GM10248 (cell line): ENCODE measurements at places on chromosomes 7 and 10.

DNA sequence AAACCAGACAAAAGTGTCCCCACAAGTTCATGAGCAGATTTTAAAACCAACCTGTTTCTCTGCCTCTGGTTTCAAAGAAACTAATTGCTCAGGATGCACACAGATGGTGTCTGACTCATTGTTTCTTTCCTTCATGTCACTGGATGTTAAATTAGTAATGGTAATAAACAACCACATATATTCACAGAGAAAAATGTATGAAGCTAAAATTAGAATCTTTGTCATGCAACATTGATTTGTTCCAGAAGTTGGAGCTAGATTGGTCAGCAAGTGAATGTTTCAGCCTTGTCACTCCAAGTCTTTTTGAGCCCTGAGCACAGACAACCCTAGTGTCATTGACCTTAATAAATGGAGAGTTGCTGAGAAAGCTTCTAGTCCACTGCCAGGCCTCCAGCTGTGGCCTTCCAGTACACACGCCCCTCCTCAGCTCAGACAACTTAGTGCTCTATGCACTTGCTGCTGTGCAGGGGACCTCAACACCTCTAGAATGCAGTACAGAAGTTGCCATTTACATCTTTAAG, 175.9 kb downstream of the CCDC71L start:
- DNase-seq, result no peak

DNA sequence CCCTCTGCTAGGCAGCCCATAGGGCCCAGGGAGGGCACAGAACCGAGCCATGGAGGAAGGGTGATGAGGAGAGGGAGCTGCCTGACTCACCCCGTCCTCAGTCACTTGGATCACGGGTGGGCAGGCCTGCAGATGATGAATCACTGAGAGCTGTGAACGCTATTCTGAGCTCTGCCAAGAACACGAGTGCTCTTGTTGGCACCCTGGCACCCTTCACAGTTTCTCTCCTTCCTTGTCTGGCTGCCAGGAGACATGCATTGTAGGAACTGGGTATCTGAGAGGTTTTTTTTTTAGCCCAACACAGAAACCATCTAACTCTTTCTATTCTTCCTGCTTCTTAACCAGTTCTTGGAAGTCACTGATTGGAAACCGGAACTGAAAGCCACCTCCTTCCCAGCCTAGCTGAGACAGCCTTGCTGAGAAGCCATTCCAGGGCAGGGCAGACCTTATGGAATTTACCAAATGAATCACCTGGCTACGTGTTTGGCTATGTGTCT, 82.1 kb downstream of the SLC37A3 start:
- DNase-seq, result no peak

- DNase-seq, result peak; percentile 76
Observed at GRCh38 chr7:94087664-94088352, 83.7 kb upstream of the BET1 start.

GRCh38 chr7:16646472-16647072, 591 bp downstream of the BZW2 start:
- DNase-seq, result no peak

DNA sequence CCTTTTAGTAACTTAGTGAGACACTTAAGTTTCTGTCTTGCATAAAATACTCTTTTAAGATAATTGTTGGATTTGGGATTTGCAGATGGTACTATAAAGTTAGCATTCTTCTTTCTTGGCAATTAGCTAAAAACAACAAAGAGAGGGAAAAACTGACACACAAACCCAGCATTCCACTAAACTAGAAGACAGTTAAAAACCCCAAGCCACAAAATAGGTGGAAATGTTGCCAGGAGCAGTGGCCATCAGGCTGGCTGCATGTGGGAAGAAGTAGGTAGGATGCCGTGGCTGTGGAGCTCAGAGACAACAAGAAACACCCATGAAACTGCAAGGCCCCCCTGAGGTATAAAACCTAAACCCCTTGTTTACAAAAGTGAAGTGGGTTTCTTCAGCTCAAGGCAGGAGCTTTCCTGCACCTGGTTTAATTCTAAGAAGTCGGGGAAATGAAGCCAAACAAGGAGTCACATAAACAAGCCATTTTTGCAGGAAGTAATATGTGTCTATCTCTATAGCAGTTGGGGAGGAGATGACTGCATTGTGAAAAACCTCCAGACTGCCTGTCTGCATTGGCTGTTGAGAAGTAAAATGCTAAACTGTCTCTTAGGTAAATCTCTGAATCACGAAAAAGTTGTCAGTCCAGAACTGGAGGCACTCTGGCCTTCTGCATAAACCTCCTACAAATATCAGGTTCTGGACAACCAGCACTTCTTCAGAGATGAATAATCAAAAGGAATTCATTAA, 9.5 kb downstream of the RAB18 start:
- no peak for DNase-seq

- DNase-seq, result no peak
Observed at GRCh38 chr7:35446091-35446490, 192.2 kb upstream of the TBX20 start.

DNA sequence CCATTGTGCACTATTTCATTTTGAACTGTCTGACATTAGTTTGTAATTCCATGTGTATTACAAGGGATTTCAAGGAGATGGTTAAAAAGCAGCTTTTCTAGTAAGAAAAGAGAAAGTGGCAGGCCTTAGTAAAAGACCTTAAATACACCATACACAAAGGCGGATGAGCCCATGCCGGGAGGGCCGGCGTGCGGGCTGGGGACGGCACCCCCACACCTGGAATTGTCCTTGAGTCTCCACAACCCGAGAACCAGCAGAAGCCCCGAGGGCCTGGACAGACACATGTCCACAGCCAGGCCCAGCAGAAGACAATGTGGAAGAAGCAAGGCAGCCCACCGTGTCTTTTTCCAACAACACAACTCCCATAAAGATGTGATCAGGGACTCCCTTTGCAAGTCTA, 123.7 kb upstream of the TCERG1L start:
- no peak for DNase-seq

- no peak for DNase-seq
Observed at GRCh38 chr7:87447116-87447635, 28.3 kb downstream of the ABCB4 start.

- DNase-seq, result peak; percentile 74
Observed at GRCh38 chr10:13099144-13099665, 758 bp upstream of the OPTN start.

DNA sequence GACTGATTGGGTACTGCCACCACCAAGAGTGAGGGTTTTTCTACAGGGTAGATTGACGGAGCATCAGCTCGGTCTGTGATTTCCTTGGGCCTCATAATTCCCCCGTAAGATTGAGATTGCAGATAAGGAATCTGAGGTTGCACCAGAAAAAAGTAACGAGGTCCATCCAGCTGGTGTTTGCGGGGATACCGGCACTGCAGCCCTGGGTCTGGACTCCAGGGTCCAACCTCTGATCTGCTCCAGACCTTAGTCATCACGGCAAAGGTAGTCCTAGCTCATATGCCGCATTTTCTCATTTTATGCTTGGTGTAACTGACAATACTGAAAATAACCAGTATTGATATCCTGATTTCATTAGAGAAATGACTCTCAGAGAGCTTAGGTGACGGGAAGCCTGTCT, 3.9 kb downstream of the CARD11 start:
- no peak for DNase-seq

DNA sequence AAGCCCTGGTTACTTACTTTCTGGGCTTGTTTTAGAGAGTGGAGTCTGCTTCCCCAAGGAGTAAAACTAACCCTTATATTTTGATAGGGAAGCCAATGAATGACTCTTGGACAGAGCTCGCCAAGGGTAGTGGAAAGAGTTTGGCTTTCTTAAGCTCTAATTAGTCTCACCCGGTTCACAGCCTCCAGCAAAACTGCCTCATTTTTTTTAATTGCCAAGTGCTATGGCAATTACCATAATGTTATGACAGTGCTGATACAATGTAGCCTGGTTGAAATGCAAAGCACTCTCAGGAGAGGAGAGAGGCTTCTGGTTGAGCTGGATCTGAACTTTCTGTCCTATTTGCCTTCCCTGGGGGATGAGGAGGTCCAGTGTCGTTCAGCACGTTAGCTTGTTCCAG, 376.1 kb upstream of the CHRM2 start:
- no peak for DNase-seq

GRCh38 chr7:141676618-141677017, 25.3 kb downstream of the DENND11 start:
- DNase-seq, result no peak

- no peak for DNase-seq
Observed at GRCh38 chr7:132825932-132826835, 249.9 kb upstream of the PLXNA4 start.

GRCh38 chr7:81053623-81054022, 134.8 kb upstream of the SEMA3C start:
- no peak for DNase-seq

GRCh38 chr7:158760445-158760764, 55.8 kb upstream of the NCAPG2 start:
- DNase-seq, result no peak

- peak; percentile 72 for DNase-seq
Observed at GRCh38 chr7:112790586-112791003, 402 bp upstream of the TMEM168 start.

DNA sequence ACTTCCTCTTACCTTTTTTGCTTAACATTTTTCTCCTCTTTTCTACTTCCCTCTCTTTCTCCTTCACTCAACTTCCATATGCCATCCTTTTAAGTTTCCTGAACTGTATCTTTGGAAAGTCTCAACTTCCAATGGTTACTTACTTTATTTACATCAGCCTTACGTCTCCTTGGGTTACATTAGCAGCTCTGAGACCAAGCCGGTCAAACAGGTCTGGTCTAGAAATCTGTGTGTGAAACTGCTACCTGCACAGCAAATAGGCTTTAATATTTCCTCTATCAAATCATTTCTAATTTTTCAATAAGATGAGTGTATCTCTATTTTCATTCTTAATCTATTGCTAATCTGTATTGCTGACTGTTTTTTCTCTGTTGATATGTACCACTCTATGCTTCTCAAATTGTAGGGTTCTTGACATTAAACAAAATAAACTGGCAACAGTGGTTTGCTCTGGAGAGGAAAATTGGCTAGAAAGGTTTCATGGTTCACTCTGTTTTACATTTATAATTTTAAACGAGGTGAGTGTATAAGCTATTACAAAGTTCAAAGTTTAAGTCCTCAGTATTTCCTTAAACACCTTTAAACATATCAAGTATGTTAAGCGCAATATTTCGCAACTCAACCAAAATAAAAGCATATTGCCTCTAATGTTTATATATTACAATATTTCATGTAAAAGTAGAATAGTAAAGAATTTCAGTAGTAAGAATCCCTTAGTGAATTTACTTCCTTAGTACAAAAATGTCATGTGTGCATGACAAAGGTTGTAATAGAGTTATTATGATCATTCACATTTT, 3.6 kb upstream of the SEMA3C start:
- DNase-seq, result no peak

DNA sequence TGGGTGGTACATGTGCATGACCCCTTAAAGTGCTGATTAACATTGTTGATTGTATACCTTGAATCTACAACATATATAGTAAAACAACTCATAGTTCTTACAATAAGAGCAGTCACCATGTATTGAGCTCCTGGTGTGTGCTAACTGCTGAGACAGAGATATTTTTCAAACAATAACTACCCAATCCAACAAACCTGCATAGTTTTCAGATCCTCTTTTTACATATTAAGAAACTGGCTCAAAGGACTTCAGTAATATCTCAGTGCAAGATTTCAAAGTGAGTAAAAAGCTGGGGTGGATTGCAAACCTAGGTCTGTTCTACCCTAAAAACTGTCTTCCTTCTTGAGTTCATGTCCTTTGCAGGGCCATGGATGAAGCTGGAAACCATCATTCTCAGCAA, 272.2 kb downstream of the SNX13 start:
- DNase-seq, result no peak

- no peak for DNase-seq
Observed at GRCh38 chr10:29634764-29635625, at the start of gene SVIL. SVIL (minus strand) TSS chr10:29634971; CDS start chr10:29555058, 79,913 bp downstream.

GRCh38 chr10:91652364-91652763, 19.5 kb upstream of the PPP1R3C start:
- DNase-seq, result no peak

DNA sequence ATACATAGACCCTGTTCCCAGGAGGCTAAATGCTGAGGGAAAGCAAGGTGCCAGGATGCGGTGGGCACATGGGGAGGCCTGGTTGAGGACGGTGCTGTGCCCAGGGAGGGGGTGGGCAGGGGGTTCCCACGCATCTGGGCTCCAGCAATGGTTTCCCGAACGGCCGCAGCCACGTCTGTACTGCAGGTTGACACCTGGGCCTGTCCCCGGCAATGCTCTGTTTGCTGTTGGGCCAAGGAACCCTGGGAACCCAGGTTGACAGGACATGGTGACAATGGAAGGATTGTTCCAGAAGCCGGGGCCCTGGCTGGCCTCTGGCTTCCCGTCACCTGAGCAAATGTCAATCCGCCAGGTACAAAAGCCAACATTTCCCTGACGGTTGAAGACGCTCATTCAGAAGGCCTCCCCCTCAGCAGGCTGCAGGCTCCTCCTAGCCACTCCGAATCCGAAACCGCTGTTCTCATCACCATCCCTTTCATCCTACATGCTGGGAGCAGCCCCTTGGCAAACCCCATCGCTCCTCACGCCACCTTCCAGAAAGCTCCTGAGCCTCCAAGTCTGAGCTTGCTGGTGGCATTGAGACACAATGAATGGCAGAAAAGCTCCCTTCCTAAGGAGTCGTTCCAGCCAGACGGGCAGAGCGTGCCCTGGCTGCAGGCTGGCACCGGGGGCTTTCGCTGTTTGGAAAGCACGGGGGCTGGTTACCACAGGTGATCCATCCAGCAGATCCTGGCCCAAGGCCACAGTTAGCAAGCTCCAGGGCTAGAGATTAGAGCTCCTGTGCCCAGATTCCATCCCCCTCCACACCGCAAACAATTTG, 31.2 kb downstream of the SPOCK2 start:
- DNase-seq, result no peak

GRCh38 chr7:69285854-69286253, 312.4 kb upstream of the AUTS2 start:
- no peak for DNase-seq

DNA sequence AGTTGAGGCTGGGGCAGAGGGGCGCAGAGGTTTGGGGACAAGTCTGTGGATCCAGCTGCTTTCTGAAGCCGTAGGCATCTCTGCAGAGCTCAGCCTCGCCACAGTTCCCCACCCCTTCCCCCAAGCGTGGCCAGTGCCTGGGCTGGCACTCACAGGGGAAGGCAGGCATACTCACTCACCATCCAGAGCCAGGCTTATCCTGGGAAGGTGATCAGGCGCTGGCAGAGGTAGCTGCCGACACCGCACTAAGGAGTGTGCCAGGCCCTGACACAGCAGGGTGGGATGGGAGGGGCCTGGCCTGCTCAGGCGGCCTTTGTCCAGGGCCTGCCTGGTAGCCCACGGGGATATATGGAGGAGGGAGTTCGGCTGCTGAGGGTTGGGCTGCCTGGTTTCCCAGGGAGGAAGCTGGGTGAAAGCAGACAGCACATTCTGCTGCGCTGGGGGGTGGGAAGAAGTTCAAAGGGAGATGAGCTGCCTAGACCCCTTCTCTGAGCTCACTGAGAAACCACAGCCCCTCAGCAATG, 15.9 kb downstream of the VSIR start:
- DNase-seq, result no peak
